ENCODE measurements at places on chromosomes 5 and 9.
A peak's percentile ranks its signal among the peaks of the same experiment; 100 is the strongest.

GRCh38 chr5:57482671-57483106 is at the start of gene ACTBL2:
Gene ACTBL2, minus strand, starts transcription at chr5:57482811. Its CDS starts 104 bp downstream, at chr5:57482707.
- no peak for DNase-seq

DNA sequence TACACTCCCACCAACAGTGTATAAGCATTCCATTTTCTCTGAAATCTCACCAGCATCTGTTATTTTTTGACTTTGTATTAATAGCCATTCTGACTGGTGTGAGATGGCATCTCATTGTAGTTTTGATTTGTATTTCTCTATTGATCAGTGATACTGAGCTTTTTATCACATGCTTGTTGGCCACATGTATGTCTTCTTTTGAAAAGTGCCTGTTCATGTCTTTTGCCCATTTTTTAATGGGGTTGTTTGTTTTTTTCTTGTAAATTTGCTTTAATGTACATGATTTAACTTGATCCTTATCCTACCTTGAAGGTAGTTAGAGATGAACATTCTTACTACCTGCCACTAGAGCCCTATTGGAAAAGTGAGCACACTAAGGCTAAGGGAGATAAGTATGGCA is 151.2 kb upstream of the KIF2A start:
- no peak for DNase-seq

- DNase-seq, result peak; percentile 54
Observed at GRCh38 chr9:135611142-135611874, 28.0 kb downstream of the GLT6D1 start.

DNA sequence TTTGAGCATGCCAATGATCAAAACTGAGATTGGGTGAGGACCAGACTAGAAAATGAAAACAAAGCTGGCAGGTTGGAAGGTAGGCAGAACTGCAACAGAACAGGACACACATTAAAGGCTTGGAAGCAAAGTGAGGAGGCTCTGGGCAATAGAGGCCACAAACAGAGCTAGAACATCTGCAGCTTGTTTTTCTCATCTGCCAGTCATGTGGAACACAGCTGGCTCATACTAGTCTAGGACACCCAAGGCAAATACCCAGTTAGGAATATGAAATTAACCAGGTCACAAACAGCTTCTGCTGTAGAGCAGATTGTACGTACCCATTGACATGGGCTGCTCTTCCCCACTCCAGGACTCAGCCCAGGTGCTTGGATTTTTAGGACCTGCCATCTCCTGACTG is 61.7 kb downstream of the SPEF2 start:
- DNase-seq, result no peak

GRCh38 chr5:78295035-78295961 is 800 bp upstream of the AP3B1 start:
- no peak for DNase-seq

- DNase-seq, result peak; percentile 65
Observed at GRCh38 chr9:135522137-135522877, 1.1 kb downstream of the LCN1 start.

DNA sequence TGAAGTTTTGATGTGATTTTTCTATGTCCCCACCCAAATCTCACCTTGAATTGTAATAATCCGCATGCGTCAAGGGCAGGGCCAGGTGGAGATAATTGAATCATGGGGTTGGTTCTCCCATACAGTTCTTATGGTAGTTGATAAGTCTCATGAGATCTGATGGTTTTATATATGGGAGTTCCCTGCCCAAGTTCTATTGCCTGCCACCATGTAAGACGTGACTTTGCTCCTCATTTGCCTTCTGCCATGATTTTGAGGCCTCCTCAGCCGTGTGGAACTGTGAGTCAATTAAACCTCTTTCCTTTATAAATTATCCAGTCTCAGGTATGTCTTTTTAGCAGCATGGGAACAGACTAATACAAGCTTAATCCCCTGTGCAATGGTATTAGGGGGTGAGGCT is 25.5 kb upstream of the RAI14 start:
- no peak for DNase-seq

- DNase-seq, result no peak
Observed at GRCh38 chr5:51138164-51138563, 245.1 kb upstream of the ISL1 start.

- no peak for DNase-seq
Observed at GRCh38 chr5:125201446-125202052, 455.1 kb upstream of the ZNF608 start.

DNA sequence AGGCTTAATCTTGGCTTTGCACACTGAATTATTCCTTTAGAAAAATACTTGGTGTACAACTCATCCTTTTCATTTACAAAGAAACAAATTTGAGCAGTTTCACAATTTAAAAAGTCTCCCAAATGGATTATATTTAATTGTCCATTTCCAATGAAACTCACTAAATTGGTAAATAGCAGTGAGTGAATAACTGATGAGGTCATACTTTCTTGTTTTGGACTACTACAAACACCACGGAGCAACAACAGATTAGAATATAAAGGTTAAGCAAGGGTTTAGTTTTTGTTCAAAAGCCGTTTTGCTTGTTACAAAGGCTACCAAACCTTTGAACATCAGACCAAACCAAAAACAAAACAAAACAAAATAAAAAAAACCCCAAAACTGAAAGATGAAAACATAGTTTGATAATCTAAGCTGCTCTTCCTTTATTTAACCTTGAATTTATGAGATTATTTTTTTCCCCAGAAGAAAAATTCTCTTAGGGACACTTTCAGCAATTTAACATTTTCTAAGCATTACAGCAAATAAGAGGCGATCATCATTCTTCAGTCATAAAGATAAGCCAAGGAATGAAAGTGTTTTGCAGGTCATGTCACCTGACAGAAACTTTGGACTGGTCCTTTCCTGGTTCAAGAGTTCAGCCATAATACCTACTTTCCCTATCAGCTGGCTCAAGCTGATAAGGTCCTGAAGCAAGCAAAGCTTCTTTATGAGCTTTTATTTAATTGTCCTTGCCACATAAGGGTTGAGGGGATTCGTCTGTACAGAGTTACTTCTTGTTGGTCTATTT is 99.7 kb upstream of the CDKN2B start:
- no peak for DNase-seq

DNA sequence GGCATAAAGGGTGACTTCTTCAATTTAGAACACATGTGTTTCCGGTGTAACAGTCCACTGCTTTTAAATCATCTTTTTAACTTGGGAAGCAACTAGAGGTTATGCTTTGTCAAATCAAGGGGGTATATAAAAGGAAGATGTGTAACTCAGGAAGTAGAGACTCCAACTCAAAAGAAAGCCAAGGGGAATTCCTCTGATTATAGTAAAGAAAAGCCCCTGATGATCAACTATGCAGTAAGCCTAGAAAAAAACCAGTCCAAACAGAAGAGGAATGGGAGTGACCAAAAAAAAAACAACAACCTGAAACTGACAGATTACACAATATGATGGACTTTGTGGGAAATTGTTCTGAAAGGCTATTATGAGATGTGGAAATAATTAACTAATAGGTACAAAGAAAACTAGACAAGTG is 90.3 kb downstream of the AK8 start:
- DNase-seq, result no peak
